Suppressor macrophage (primary cell): ENCODE measurements at places on chromosomes 6 and 20.

DNA sequence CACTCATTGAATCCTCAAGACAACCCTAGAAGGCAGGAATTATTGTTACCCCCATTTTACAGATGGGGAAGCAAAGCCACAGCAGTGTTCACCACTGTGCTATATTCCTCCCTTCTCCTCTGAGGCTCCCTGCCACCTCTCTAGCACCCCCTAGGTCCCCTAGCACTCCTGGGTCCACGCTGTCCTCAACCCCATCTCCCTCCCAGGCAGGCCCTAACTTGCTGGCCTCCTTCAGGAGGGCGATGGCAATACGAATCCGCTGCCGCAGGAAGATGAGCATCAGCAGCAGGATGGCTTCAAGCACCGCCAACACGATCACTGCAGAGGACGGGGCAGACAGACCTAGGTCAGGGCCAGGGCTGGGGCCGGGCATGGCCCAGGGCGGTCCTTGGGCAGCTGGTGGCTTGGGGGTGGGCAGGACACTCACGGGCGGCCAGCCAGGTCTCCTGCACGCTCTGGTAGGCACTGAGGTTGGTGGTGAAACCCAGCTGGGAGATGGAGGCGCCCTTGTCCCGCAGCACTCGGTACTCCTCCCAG lies 7.8 kb upstream of the NEU1 start:
- no peak for DNase-seq

DNA sequence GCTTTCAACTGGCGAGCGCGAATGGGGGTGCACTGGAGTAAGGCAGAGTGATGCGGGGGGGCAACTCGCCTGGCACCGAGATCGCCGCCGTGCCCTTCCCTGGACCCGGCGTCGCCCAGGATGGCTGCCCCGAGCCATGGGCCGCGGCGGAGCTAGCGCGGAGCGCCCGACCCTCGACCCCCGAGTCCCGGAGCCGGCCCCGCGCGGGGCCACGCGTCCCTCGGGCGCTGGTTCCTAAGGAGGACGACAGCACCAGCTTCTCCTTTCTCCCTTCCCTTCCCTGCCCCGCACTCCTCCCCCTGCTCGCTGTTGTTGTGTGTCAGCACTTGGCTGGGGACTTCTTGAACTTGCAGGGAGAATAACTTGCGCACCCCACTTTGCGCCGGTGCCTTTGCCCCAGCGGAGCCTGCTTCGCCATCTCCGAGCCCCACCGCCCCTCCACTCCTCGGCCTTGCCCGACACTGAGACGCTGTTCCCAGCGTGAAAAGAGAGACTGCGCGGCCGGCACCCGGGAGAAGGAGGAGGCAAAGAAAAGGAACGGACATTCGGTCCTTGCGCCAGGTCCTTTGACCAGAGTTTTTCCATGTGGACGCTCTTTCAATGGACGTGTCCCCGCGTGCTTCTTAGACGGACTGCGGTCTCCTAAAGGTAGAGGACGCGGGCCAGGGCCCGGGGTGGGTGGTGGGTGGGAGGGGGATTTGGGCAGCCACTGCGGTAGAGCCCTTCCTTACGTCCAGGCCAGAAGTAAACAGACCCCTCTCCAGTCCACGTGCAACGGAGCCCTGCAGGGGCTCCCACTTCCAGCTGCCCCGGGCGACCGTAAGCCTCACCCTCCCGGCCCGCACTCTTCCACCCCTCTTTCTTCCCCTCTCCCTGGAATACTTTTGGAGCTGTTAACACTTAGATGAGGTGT lies 998 bp downstream of the BMP2 start:
- DNase-seq: peak; percentile 59

DNA sequence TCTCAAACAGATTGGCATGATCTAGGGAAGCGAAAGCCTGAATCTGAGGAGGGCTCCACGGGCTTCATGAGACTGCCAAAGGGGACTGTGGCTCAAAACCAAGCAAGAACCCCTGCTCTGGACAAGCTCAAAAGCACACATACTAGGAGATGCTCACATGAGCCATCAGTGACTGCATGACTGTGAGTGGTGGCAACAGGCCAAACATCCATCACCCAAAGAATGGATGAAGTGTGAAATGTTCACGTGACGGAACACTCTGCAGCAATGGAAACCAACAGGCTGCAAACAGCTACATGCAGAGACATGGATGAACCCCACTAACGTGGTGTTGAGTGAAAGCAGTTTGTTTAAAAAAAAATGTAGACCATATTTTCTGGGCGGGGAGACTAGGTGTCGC lies 136.3 kb downstream of the PREX1 start:
- DNase-seq: no peak

DNA sequence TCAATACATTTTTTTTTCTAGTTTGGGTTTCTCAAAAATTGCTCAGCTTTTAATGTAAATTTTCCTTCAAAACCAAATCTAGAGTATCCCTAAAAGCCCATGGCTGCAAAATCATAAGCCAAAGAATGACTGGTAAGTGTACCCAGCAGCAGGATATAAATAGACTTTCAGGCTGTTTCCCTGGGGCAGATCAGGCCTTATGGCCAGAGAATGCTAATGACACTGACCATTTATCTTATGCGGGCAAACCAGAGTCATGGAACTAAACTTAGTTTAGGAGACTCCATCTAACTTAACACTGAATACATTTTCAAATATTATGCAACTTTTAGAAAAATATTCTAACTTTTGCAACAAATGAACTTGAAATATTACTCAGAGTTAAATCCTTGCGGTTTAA lies 7.4 kb downstream of the OSER1 start:
- DNase-seq: no peak

GRCh38 chr20:24297993-24298392 lies 171.4 kb upstream of the SYNDIG1 start:
- DNase-seq: no peak

DNA sequence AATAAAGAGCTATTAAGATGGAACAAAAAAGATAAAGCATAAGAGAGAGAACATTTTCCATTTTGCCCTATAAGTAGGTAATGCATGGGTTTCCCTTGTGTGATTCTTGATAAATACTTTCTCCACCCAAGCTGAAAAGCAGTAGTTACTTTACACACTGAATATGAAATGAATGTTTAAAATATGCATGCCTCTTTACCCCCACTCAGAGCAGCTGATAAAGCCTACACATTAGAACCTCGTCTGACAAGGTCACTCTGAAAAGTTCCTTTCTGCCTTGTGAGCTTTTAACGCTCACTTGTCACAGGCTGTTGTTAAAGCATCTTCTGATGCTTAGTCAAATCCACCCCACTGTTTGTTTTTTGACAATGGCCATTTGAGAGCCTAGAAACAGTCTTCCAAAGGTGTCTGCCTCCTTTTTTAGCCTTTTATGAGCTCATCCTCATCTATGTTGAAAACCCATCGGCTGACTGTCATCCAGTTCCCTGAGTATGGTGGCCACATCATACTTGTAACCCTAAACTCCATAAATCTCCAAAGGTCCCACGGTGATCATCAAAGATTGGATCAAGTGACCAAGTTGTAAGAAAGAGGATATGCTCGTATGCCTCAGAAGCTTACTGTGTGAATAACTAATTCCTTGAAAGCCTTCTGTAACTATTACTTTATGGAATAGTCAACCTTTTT lies 102.8 kb downstream of the ATXN1 start:
- DNase-seq: peak; percentile 71

GRCh38 chr6:92588148-92588547 lies 831.2 kb downstream of the EPHA7 start:
- DNase-seq: no peak

- no peak for DNase-seq
These were observed 231.9 kb downstream of the BMP2 start for GRCh38 chr20:6999381-6999780.

DNA sequence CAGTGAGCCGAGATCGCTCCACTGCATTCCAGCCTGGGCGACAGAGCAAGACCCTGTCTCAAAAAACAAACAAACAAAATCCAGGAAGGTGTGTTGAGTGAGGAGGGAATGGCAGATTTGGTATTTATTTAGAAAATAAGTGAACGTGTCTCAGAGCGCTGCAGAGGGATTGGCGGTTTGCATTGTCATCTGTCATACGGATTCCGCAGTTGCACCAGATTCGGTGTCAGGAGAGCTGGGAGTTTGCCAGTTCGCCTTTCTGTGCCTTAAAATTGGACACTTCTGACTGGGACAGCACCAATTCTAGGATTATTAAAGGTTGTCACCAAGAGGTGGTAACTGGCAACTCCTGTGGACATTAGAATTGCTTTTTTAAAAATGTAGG lies 912 bp downstream of the SNRNP48 start:
- DNase-seq: peak; percentile 66

GRCh38 chr6:19605624-19606023 lies 231.5 kb upstream of the ID4 start:
- DNase-seq: no peak

DNA sequence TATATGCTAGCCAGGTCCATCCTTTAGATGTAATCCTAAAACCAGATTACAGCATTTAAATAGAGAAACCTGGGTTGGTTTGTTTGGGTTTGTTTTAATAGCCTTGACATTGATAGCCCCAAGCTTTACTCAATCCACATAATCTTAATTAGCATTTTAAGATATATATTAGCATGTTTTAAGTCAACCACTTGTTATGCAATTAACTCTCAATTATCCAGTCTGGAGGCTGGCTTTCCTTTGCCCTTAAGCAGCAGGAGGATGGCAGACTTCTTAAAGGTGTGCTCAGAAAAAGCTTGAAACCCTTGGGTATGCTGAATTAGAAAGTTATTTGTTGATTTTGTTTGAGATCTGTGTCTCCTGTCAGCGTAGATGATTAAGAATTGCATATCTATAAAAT lies 46.3 kb upstream of the SMIM28 start:
- no peak for DNase-seq

DNA sequence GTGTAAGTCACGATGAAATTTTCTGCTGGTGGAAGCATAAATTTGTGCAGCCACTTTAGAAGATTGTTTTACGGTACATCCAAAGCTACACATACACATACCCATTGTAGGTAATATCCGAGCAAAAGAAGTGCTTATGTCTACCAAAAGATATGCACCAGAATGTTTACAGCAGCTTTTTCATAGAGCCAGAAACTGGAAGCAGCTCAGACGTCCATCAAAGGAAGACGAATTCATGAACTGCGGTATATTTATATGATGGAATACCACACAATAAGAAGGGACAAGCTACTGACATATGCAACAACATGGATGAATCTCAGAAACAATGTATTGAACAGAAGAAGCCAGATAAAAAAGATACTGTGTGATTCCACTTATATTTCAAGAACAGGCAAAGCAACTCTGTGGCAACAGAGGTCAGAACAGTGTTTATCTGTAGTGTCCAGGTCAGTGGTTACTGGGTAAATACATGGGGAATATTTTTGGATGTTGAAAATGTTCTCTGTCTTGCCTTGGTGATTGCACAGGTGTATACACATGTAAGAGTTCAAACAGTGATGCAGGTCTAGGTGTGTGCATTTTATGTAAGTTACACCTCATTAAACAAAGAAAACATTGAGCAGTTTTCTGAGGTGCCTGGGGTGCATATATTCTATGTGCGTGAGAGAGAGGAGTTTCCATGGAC lies 51.9 kb upstream of the EXOC2 start:
- DNase-seq: no peak

DNA sequence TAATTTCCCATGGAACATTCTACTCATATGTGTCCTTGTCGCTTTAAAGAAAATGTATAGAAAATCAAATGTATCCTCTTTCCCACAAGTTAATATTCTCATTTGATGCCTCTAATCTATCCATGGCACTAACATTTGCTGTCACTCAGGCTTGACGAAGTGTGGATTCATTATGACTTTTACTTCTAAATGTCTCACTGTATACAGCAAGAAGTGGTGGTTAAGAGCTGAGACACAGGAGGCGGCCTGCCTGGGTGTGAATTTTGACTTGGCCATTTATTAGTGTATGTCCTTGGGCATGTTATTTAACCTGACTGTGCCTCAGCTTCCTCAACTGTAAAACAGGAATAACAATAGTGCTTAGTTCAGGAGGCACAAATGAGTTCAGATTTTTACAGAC lies 70.0 kb downstream of the TRMT6 start:
- DNase-seq: no peak

DNA sequence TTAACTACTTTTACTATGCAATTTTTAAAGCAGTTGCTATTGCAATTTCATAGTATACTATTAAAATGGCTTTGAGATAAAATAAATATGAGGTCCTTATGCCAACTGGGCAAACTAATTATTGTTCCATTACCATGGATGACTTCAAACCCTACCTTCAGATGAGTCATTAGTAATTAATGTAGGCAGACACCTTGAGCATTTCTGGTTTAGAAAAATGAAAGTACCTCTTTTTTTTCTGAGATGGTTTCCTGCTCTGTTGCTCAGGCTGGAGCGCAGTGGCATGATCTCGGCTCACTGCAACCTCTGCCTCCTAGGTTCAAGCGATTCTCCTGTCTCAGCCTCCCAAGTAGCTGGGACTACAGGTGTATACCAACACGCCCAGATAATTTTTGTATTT lies 11.9 kb downstream of the ASF1A start:
- no peak for DNase-seq

DNA sequence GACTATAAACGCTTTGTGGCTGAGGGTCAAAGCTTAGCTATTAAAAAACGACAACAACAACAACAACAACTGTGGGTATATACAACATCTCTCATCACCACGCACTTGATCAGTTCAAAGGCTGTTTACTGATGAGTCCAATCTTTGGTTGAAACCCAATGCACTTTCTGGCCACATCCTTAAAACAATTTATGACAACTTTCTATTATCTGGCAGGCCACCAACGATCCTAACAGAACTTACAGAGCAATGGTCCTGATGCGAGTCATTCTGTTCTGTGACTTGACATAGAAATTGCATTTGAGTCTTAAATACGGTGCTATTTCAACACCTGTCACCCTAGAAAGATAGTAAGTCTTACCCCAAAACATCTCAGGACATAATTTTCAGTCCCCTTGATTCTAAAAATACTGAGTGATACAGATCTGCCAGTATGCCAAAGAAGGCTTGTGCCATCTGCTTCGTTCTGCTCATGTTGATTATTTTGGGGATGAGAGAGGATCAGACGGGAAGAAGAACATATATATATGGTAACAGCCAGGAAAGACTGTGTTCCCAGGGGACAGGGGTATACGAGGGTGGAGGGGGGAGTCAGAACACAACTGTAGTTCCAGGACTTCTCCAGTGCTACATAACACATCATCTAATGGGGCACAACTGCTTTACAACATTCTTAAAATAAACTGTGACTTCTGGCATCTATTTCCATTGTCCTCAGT lies 55.8 kb downstream of the PLAGL1 start:
- DNase-seq: no peak

GRCh38 chr20:56350842-56351241 lies 7.9 kb upstream of the FAM210B start:
- no peak for DNase-seq

GRCh38 chr20:23270382-23270911 lies 80.1 kb upstream of the NXT1 start:
- no peak for DNase-seq

DNA sequence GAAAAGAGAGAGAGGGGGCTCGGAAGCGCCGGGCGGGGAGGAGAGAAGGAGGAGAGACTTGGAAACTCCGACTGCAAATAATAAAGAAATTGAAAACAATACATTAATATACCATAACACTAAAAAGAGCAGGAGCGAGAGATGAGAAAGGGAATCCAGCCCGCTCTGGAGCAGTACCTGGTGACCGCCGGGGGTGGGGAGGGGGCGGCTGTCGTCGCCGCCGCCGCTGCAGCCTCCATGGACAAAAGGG lies 338 bp downstream of the E2F3 start:
- DNase-seq: no peak

GRCh38 chr6:125899726-125900182 lies 56.8 kb upstream of the HINT3 start:
- DNase-seq: no peak
